CD14-positive monocyte (primary cell): ENCODE measurements at places on chromosomes 5 and 9.

DNA sequence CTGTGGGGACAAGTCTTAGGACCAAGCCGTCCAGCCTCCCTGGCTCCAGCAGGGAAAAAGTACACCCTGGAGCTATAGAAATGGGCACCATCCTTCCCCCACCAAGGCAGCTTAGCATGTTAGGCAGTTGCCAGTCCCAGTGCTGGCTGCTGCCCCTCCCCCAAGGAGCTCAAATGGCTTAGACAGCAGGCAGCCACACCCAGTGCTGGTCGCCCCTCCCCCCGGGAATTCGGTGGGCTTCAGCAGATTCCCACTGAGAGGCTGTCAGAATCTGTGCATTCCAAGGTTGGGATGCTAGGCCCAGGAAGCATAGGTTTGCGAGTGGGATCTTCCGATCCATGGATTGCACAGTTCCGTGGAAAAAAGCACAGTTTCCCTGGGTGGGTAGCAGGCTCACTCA, 105.2 kb upstream of the ITGA1 start:
- no peak for DNase-seq

DNA sequence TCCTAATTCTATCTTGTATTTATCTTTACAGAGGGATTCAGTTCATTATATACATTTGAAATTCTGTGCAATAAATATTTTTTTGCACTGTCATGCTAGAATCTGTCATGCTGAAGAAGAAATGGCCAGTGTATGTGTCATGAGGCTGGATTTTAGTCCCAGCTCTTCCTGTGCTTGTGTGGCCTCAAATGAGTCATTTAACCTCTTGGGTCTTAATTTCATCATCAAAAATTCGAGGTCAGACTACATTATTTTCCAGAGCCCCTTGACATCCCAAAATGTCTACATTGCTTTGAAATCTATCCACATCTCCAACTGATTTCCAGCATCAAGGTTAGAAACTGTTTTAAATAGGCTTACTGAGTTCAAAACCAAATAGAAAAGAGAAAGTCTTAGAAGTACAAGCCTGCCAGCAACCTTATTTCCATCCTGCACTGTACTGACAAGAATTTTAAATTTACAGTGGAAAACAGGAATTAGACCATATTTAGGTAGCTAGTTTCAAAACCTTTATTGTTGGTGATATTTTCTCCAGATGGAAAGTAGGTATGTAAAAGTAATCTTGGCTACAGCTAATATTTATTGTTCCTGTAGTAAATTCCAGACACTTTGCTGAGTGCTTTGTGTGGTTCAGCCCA, 96.7 kb upstream of the MAMDC2 start:
- DNase-seq: peak; percentile 91

GRCh38 chr9:7368410-7369292, 430.9 kb downstream of the DMAC1 start:
- DNase-seq: peak; percentile 69

- DNase-seq: no peak
These were observed 31.9 kb upstream of the NPR3 start for GRCh38 chr5:32679218-32679617.

GRCh38 chr9:3137347-3137695, 293.4 kb upstream of the PUM3 start:
- no peak for DNase-seq

DNA sequence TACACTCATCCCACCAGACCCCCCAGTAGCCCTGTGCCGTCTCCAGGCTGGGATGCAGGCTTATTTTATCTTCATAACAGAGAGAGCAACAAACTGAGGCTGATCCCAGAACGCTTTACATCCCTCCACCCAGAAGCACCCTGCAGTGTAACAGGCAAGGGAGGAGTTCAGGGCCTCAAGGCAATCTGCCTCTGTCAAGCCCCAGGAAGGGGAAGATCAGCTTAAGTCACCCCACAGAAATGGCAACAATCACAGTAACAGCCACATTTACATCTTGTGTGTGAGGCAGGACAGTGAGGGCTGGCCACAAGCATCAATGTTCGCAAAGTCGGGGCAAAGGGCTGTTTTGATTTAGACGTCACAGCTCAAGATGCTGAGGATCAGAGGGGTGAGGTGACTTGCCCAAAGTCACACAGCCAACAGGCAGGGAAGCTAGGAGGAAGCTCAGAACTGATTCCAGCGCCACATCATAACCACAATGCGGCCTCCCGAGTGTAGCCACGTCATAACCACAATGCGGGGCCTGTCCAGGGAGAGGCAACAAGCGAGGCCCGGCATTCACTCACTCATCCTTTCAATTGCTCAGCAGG, 14.4 kb downstream of the STK10 start:
- peak; percentile 91 for DNase-seq

GRCh38 chr9:13377171-13377925, 97.9 kb upstream of the MPDZ start:
- no peak for DNase-seq

GRCh38 chr5:5588386-5588785, 165.9 kb downstream of the ICE1 start:
- DNase-seq: no peak

DNA sequence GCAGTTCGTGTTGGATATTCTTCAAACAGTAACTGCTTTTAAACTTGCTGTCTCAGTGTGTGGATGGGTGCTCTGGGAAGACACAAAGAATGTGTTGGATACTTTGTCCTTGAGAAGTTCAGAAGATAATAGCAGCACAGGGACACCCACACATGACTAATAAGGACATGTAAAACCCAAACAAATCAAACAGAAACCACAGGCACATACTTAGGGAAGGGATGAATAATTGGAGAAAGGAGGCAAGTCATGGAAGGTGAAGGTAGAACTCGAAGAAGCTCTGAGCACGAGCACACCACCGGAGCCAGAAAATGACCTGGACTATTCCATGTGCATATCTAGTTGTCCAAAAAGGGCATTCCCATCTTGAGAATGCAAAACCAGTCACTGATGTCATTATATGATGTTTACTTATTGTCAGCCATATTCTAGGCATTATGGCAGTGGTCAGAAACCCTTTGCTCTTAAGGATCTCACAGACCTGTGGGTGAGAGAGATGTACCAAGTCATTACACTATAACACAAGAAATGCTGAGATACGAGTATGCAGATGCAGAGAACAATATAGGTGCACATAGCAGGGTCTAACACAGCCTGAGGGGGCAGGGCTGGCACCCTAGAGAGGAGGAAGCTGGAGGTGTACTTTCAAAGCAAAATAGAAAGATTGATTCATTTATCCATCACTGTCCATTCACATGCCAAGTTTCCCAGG, 152.9 kb downstream of the PIK3R1 start:
- no peak for DNase-seq

GRCh38 chr5:157816682-157817386, 42.1 kb downstream of the CLINT1 start:
- no peak for DNase-seq

DNA sequence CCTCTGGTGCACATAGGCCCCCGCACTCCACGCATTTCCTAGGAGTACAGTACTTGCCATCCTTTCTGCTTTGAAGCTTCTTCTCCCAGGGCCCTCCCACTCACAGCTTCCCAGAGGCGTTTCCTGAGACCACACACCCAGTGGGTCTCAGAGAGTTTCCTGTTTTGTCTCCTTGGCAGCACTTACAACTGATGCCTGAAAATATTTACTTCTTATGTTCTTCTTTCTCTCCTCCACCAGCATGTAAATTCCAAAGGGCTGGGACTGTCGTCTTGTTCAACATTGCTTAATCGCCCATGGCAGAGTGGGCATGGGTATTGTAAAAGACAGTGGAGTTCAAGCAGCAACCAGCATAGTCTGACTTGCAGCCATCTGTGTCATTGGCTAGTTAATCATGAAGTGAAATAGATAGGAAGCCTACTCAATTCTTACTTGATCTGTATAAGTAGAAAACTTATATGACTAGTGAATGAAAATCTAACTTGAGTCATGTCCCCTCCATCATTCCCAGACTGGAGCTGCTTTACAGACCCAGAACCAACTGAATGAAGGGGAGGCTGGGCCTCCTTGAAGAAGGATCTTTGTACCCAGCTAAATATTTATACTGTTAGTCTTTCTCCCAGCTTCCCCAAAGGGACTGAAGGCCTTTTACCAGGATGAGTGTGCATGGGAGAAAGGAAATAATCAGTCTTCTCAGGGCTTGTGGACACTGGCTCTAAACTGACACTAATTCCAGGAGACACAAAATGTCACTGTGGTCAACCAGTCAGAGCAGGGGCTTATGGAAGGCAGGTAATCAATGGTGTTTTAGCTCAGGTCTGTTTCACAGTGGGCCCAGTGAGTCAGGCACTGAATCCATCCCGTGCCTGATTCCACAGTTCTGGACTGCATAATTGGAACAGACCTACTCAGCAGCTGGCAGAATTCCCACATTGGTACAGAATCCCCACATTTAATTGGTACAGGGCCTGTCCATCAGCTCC, 116.4 kb downstream of the SV2C start:
- DNase-seq: no peak

DNA sequence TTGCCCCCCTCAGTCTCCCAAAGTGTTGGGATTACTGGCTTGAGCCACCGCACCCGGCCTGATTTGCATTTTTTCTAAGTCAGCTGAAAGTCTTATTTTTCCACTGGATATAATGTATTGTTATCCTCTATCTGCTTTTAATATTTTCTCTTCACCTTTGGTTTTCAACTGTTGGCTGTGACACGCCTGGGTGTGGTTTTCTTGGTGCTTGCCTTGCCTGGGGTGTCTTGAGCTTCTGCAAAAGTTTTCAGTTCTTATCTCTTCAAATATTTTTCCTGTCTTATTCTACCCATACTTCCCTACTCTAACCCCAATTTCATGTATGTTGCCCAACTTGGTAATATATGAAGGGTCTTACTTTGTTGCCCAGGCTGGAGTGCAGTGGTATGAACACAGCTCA, 4.3 kb upstream of the MXD3 start:
- no peak for DNase-seq

DNA sequence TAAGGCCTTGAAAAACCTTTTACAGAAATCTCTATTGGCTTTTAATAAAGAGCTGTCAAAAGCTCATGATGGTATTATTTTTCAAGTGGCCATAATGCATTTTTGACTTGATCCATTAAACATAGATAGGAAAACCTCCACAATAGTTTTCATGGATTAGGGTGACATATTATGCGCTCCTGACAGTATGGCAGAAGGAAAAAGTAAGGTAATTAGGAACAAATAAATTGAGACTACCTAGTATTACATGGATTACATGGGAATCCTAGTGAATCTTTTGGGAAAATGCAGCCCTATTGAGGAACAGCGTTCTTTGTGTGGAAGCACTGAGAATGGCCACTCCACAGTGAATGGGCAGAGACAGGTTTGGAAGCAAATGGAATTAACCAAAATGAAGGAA, 171.2 kb downstream of the TRPM3 start:
- no peak for DNase-seq

DNA sequence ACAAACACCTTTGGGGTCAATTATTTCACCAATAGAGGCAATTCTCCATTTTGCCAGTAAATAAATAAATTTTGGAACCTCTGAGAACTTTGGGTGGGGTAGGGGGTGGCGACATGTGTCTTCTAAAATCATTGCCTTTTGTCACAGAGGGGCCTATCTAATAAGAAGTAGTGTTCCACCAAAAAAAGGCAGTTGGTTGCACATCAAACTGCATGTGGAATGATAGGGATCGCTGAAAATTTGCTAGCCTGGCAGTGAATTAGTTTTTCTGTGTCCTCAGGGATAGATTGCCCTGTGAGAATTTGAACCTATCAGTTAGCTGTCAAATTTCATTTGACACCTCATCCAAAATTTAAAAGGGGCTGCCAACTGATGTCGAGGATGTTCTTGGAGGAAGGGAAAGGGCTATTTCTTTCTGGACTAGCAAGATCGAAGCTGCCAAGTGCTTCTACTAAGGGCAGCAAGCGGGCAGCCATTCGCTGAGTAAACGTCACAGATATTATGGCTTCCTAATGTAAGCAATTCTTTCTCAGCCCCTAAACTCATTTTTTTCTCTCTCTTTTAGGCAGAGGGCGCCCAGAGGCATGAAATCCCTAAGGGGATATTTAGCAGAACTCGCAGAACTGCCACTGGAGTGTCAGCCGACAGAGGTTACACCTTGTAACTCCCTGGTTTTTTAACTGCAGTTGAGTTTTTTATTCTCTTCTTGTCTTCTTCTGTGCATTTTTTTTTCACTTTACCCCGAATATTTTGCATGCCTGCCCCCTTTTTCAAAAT, 2208.1 kb upstream of the WWC1 start:
- DNase-seq: no peak

DNA sequence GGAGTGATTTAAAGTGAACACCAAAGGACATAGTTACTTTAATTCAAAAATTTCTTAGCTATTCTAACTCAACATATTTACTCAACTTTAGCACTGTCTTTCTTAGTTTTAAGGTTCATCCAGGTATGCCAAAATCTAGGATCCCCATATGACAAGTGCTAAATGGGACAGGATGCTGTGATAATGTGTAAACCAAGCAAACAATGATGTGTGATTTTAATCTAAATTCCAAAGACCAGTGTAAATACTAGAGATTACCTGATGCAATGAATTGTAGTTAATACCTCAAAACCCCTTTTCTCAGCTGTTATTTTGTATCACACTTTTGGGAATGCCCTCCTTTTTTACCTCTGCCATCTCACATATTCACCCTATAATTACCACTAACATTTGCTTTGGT, 26.8 kb upstream of the ISOC1 start:
- no peak for DNase-seq

- DNase-seq: no peak
These were observed 13.6 kb upstream of the SREK1 start for GRCh38 chr5:66130493-66130892.

GRCh38 chr5:127988146-127988760, 95.3 kb upstream of the SLC12A2 start:
- DNase-seq: no peak

- DNase-seq: no peak
These were observed 18.1 kb downstream of the MYMK start for GRCh38 chr9:133506653-133507038.

DNA sequence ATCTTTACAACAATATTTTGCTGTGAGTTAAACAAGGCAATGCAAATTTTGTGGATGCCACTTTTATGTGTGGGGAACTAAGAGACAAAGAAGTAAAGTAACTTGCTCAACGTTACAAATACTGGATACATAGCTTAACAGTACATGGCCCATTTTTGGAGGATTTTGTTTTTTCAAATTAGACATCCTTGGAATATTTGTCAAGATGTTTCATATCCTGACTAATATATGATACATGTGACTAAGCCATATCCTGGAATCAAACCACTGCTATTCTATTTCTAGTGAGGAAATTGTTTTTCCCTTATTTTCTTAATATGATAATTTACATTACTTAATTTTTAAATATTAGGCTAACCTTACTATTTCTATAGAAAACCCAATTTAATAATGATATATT, 529.8 kb downstream of the DMRTA1 start:
- DNase-seq: no peak

- DNase-seq: no peak
These were observed 27.0 kb downstream of the CATSPER3 start for GRCh38 chr5:134994560-134995156.
